ENCODE measurements at places on chromosomes 16 and 17.

DNA sequence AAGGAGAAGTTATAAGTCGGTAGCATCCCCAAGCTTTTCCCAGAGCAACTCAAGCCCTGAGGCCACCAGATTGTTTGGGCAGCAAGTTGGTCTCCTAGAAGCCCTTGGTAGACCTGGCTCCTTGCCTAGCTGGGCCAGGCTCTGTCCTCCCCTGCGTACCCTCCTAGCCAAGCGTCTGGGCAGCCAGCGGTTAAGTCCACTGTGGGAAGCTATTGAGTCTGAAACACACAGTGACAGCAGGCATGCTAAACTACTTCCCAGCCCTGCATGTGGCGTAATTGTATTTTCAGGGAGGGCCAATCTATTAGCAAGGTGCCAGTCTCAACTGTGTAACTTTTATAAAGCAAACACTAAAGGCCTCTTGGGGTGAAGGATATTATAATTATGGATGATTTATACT is 419.1 kb upstream of the RBFOX1 start:
- no peak for DNase-seq

- DNase-seq: no peak
Observed at GRCh38 chr16:48433116-48433849, 48.1 kb upstream of the SIAH1 start.

- no peak for DNase-seq
Observed at GRCh38 chr17:65228287-65228686, 91.1 kb downstream of the RGS9 start.

DNA sequence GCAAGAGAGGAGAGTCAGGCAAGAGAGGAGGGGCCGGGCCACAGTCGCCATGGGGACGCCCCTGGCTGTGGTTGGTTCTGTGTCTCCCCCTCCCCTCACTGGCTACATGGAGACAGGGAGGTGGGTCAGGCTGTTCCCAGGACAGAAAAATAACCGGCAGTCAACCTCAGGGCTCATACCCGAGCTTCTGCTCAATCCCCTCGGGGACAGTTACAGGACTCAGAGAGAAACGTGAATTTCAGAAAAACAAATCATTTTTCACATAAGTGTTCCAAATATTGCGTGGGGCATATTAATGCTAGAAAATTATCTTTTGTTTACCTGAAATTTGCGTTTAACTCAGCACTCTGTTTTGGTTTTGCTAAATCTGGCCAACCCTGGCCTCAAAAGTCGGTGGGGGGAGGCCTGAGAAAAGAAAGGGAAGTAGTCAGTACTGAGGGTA is 22.2 kb upstream of the CPSF4L start:
- DNase-seq: peak; percentile 63

- DNase-seq: peak; percentile 44
Observed at GRCh38 chr16:16083421-16084156, 134.2 kb downstream of the ABCC1 start.

DNA sequence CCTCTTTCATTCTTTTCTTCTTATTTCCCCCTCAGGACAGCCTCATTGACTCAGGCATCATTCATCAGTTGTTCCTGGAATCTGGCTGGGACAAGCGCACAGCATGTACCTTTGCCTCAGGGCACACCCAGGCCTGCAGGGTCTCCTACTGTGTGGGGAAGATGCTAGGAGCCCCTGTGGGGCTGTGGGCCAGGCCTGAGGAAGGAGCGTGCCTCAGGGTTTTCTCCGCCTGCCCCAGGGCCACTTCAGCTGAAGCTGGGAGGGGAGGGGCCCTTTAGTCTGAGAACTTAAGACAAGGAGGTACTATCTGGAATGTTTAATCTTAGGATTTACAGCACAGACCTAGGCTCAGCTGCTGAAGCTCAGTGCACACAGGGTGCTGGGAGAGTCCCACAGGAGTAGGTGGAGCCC is 7.9 kb downstream of the ELMO3 start:
- no peak for DNase-seq

DNA sequence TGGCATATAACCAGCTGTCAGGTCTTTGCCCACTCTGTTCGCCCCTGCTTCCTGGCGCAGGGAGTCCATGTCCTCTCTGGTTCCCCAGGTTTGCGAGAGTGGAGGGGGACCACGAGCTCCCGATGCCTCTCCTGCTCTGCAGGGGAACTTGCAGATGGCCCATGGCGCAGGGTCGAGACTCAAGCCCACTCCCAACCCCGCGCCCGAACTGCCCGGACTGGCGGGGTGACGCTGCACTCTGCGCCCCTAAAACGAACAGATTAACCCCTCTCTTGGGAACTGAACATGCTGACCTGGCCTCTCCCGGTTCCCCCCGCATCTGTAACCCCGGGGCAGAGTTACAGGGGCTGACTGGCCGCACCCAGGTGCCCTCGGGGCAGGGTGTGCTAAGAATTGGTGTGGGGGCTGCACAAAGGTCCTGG is 681 bp upstream of the PLA2G15 start:
- DNase-seq: no peak

DNA sequence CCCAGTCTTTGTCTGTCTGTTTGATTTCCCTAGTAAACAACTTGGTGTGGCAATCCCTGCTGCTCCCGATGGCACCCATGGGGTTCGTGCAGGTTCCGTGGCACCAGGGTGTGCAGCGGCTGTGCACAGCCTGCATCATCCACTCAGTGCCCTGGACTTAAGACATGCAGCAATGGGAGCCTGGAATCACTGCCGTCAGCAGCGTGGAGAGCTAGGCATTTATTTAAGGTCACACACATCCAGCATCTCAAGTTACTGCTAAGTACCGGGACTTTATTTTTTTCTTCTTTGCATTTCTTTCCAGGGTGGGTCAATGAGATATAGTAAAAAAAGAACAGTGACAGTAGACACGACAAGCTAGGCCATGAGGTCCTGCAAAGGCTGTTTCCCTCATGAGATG is 2.8 kb downstream of the DHRS7C start:
- no peak for DNase-seq

DNA sequence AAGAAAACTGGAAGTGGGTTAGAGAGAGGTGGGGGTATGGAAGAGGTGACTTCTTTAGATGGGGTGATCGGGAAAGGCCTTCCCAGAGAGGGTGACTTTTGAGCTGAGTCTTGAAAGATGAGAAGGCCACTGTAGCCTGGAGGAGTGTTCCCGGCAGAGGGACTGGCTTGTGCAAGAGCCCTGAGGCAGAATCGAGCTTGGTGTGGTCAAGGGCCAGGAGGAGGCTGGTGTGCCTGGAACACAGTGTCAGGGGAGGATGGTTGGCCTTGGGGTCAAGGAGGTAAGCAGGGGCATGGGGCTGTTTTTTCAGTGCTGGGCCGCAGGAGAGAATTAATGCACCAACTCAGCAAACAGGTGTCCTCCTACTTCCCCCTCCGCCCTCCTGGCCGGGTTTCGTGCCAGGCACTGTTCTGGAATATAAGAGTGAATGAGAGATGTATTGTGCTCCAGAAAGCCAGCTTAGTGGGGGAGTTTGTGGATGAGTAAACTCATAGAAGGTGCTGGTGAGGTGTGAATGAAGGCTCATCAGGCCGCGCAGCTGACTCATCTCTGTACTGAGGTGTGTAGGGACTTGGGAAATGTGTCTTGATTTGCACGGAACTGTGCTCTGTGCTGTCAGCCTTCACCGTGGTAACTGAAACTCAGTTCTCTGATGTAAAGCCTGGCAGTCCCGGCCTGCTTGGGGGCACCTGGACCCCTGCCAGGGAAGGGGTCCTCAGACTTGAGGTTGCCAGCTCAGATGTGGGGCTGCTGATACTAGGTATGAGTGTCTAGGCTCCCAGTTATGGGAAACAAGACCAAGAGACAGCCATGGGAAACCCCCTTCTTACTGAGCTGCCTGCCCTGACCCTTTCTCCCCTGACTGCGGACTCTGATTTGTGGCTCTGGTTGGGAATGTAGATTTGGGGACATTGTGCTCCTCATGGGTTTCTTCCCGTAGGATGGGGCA is 15.3 kb downstream of the KSR1 start:
- no peak for DNase-seq

DNA sequence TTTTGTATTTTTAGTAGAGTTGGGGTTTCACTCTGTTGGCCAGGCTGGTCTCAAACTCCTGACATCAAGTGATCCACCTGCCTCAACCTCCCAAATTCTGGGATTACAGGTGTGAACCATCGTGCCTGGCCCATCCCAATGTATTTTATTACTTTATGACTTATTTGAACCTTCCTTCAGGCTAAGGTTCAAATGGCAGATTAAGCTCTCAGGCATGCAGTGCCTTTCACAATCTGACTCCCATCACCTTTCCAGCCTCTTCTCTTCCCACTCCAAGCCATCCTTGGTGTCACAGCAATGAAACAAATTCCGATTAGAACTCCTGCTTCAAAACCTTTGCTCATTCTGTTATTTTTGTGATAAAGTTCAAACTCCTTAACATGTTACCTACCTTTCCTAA is 26.6 kb upstream of the YPEL2 start:
- no peak for DNase-seq

DNA sequence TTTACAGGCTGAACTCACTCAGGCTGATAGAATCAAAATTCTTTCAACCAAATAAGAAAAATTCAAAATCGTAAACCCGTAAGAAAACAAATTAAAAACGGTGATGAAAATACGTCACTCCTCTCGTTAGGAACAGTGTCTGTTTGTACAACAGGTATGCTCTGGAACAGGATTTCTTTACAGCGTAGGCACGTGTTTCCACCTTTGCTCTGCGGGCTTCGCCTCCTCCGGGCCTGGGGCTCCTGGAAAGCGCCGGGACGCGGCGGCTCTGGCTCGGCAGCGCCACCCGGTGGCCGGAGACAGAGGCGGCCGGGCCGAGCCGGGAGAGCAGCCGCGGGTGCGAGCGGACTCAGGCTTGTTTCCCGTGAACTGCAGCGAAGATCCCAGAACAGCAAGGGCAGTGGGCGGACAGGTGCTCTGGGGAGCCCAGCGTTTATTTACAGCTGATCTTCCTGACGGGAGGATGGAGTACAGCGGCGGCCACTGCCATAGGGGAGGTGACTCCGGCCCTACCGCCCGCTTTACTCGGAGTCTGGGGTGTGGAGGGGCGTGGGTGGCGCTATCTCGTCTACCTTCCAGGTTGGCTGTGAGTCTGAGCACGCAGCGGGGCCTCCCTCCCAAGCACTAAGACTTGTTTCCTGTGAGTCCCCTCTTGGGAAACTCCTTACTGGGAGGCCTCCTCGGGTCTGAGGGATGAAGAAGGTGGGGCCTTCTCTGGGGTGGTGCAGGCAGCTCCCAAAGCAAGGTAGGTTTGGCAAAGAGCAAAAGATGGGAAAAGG is 40.5 kb upstream of the ATP2A3 start:
- DNase-seq: peak; percentile 37

GRCh38 chr17:52451294-52451861 is 292.9 kb upstream of the CA10 start:
- no peak for DNase-seq

DNA sequence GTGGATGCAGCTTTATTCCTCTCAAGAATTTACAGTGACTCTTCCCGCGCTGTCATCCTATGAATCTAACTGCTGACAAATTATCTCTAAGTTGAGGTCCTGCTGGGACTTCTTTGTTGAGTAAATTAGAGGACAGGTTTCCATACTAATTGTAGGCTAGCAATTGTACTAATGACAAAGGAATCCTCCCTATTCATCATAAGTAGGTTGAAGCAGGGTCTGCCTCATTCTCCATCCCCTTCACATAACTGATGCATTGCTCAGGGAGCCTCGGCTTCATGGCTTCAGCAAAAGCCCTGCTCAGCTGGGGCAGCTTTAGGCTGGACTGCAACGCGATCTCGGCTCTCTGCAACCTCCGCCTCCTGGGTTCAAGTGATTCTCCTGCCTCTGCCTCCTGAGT is 83.1 kb upstream of the IRX6 start:
- no peak for DNase-seq

- DNase-seq: no peak
Observed at GRCh38 chr17:78239489-78239931, 8.1 kb downstream of the TMEM235 start.

GRCh38 chr17:60155815-60156214 is 6.0 kb downstream of the CA4 start:
- DNase-seq: no peak

DNA sequence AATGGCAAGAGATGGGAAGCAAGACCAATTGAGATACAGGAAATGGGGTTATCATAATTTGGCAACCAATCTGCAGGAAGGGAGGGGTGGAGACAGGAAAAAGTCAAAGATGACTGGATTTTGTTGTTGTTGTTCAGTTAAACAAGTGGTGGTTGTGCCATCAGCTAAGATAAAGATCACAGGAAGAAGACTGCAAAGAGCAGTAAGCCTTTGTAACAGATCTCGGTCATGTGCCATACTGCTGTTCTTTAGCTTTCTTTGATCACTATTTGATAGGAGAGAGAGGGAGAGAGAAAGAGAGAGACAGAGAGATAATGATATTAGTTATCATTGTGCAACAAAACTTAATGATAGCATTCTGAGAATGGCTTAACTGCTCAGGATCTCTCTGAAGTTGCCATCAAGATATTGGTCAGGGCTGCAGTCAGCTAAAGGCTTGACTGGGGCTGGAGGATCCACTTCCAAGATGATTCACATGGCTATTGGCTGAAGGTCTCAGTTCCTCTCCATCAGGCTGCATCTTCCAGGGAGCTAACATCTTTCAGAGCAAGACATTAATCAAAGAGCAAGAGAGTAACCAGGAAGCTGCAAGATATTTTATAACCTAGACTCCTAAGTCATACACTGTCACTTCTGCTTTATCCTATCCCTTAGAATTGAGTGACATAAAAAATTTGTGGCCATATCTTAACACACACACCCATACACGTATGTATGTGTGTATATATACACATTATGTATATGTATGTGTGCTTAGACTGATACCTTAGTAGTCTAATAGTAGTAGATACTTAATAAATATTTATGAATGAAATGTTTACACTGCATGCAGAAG is 405.0 kb downstream of the SHISA9 start:
- no peak for DNase-seq

- peak; percentile 29 for DNase-seq
Observed at GRCh38 chr16:3131755-3132377, 3.0 kb upstream of the ZNF213 start.

- DNase-seq: no peak
Observed at GRCh38 chr17:82374626-82375331, 3.2 kb downstream of the UTS2R start.

GRCh38 chr16:85546585-85547447 is 66.3 kb upstream of the GSE1 start:
- DNase-seq: no peak

DNA sequence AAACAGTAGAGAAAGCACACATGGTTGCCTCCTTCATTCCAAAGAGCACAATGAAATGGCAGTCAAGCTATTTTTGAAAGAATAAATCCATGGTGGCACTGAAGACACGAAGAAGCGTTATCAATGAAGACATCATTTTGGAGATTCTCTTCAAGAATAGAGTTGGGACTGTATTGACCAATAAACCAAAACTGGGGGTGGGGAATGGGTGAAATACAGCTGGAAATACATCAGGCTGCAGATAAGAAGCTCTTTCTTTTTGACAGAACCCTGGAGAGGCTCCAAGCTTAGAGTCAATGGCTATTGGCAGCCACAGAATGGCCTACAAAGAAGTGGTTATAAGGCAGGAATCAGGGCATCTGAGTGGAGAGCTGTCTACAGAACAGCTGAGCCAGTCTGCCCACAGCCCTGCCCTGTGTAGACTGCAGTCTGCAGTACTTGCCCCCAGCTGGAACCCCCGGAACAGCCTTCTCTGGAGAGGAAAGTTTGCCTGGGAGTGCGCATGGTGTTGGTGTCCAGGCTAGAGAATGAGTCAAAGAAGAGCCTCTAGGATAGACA is 100.4 kb downstream of the STX8 start:
- DNase-seq: no peak

- no peak for DNase-seq
Observed at GRCh38 chr17:73549841-73550430, 94.3 kb downstream of the SDK2 start.

GRCh38 chr17:40531051-40531991 is 29.9 kb upstream of the TNS4 start:
- DNase-seq: peak; percentile 75

Measured in fibroblast of skin of scalp (primary cell).